ENCODE measurements at places on chromosomes 3 and 15. TPM values are rescaled to one million over a fixed set of nuclear protein-coding genes. Genes with fewer than 3 reads are reported as not detected.

The MUC20 gene
- 20.1 TPM for total RNA-seq

DNA sequence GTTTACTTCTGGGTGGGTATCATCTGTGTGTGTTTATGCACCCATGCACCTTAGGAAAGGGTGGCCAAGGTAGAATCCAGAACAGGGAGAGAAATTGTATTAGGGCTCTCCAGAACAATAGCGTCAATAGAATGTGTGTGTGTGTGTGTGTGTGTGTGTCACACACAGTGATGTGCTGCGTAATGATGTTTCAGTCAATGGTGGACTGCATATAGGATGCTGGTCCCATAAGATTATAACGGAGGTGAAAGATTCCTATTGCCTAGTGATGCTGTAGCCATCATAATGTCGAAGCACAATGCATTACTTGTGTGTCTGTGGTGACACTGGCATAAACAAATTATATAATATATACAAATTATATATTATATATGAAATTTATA, 69.3 kb upstream of the PRR23C start:
- H3K36me3 ChIP-seq: no peaks in the 10 kb centered on the region
- no peak for DNase-seq
- H3K27ac ChIP-seq: no peak overlapping the region
- no peaks in the 10 kb centered on the region for H3K4me1 ChIP-seq

DNA sequence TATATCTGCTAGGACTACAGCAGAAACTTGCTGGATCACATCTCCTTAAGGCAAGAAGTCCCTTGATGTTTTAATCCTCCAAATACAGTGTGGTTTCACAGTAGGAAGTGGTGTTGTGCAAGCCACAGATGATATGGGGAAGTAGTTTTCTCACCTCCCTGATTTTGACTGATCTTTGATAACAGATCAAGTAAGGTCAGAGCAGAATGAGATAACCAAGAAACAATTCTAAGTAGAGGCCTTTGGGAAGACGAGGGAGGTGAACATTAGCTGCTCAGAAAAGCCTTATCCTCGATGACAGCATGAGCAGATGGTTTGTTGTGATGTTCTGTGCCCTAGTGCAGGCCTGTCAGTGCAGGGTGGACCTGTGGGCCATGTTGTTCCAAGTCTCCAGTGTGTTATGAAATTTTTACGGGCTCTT, 61.3 kb downstream of the RIOX2 start:
- no peak for DNase-seq
- H3K36me3 ChIP-seq: no peaks in the 10 kb centered on the region
- H3K27me3 ChIP-seq: no peaks in the 10 kb centered on the region
- no peaks in the 10 kb centered on the region for H3K4me1 ChIP-seq
- H3K4me3 ChIP-seq: no peak overlapping the region
- no peak overlapping the region for H3K27ac ChIP-seq

- H3K27me3 ChIP-seq: no peaks in the 10 kb centered on the region
- DNase-seq: no peak
- H3K4me3 ChIP-seq: no peak overlapping the region
- no peaks in the 10 kb centered on the region for H3K36me3 ChIP-seq
Measured at GRCh38 chr3:178474526-178474925, 61.7 kb upstream of the KCNMB2 start.

GRCh38 chr3:4656059-4656458, 162.9 kb downstream of the ITPR1 start:
- no peak overlapping the region for H3K27ac ChIP-seq
- no peaks in the 10 kb centered on the region for H3K36me3 ChIP-seq
- peak; percentile 64 for DNase-seq
- H3K27me3 ChIP-seq: no peaks in the 10 kb centered on the region

DNA sequence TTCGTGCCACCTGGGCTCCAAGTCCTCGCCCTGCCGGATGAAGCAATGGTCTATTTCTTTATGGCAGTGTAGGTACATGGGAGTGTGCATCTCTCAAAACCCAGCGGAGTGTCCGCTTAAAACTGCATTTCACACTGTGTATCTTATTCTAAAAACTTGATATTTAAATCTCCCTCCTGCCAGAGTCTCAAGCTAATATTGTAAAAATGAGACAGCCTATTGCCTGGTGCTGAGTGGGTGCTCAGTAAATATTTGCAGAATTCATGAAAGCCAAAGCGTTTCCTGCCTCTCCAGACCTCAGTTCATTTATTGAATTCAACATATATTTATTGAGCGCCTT, 330 bp upstream of the TBC1D2B start:
- H3K4me3 ChIP-seq: peak overlapping the region; percentile 84
- no peak for DNase-seq
- no peak overlapping the region for H3K27ac ChIP-seq
- no peaks in the 10 kb centered on the region for H3K4me1 ChIP-seq
- no peaks in the 10 kb centered on the region for H3K36me3 ChIP-seq

The CCR3 gene
- total RNA-seq: not detected

- H3K27me3 ChIP-seq: no peaks in the 10 kb centered on the region
- no peak overlapping the region for H3K27ac ChIP-seq
- H3K4me3 ChIP-seq: no peak overlapping the region
- no peak for DNase-seq
Measured at GRCh38 chr15:87620393-87620792, 636.1 kb downstream of the NTRK3 start.

The MNS1 gene
- 2.3 TPM for total RNA-seq

The CPLX3 gene
- total RNA-seq: 0.66 TPM

- no peak overlapping the region for H3K4me3 ChIP-seq
- no peaks in the 10 kb centered on the region for H3K27me3 ChIP-seq
- H3K27ac ChIP-seq: no peak overlapping the region
- no peaks in the 10 kb centered on the region for H3K4me1 ChIP-seq
- no peak for DNase-seq
- no peaks in the 10 kb centered on the region for H3K36me3 ChIP-seq
Measured at GRCh38 chr3:134106580-134106979, 76.9 kb upstream of the SLCO2A1 start.

GRCh38 chr3:27349832-27350231, 19.4 kb downstream of the NEK10 start:
- H3K36me3 ChIP-seq: no peaks in the 10 kb centered on the region
- H3K4me1 ChIP-seq: no peaks in the 10 kb centered on the region
- DNase-seq: peak; percentile 52
- peak overlapping the region; percentile 58 for H3K27ac ChIP-seq

The ZNF592 gene
- total RNA-seq: 18.4 TPM

- H3K27me3 ChIP-seq: no peaks in the 10 kb centered on the region
- no peaks in the 10 kb centered on the region for H3K36me3 ChIP-seq
- H3K27ac ChIP-seq: no peak overlapping the region
- no peak overlapping the region for H3K4me3 ChIP-seq
- no peak for DNase-seq
Measured at GRCh38 chr3:167780214-167780883, 44.8 kb downstream of the SERPINI1 start.

DNA sequence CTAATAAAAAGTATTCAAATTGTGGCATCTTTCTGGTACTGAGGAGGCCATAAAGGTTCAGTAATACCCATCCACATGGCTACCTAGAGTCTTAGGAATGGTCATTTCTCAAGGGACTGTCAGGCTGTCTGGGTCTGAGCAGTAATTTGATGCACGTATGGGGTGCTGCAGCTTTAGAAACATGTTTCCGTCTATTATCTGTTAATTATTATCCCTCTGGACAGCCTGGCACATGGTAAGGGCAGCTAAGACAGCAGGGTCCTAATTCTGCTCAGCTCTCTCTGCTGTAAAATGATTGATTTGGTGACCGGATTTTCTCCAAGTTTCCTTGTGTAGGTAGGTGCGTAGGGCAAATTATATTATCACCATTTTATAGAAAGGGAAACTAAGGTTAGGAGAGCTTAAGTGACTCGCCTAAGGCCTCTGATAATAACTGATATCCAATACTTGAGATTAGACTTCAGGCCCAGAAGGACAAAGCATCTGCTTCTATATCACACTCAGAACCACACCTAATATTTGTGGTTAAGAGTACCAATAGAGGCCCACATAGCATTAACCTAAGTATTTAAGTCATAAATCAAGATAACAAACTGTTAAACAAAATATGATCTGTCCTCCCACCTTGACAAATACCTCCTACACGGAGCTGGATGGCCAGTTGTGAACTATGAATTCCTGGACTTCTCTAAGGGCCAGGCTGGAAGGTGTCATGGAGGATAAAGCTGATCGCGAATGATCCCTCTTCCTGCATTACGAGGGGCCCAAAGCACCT, 2.9 kb upstream of the RAP2B start:
- H3K4me3 ChIP-seq: no peak overlapping the region
- H3K4me1 ChIP-seq: no peaks in the 10 kb centered on the region
- no peaks in the 10 kb centered on the region for H3K27me3 ChIP-seq
- peak overlapping the region; percentile 95 for H3K27ac ChIP-seq

DNA sequence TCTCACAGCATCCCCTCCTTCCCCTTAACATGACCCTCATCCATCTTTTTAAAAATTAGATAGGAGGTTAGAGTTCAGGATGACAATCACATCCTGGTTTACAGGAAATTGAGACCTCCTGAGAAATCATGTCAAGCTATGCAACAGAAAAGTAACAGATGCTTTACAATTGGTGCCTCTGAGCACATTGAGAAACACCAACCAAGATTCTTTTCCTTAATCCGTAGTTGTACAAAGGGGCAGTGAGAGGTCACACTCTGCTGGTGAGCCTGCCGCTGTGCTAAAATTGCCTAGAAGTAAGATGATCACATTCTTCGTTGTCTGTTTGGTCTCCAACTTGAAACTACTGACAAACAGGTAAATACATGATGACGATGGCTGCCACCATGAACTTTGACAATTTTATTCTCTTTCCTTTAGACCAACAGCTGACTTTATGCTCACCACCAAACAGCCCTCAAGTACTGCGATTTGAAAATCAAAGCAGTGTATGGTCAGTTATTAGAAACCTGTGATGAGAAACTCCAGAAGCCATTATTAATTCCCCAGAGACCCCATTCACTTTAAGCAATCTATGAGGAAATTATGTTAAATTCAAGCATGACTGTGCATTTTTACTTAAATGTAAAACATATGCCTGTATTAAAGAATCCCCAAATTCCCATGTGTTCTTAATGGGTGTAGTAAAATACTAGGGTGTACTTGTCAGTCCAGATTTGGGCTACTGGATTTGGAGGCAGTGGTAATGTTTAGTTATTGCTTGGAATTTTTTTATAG, 210.7 kb upstream of the UBE2E1 start:
- H3K4me3 ChIP-seq: no peak overlapping the region
- no peaks in the 10 kb centered on the region for H3K36me3 ChIP-seq
- H3K27ac ChIP-seq: no peak overlapping the region
- no peaks in the 10 kb centered on the region for H3K4me1 ChIP-seq
